ENCODE measurements at places on chromosomes 1 and 21.
A peak's percentile ranks its signal among the peaks of the same experiment; 100 is the strongest.

GRCh38 chr1:245878585-245878984 is 628.5 kb downstream of the SMYD3 start:
- no peak for DNase-seq

- no peak for DNase-seq
Observed at GRCh38 chr1:154786804-154787570, 83.1 kb downstream of the KCNN3 start.

GRCh38 chr21:44603911-44604310 is 3.5 kb downstream of the KRTAP10-7 start:
- DNase-seq = no peak

GRCh38 chr1:64933296-64934070 is 32.9 kb downstream of the JAK1 start:
- DNase-seq = peak; percentile 97

- no peak for DNase-seq
Observed at GRCh38 chr1:11831945-11832725, 15.4 kb downstream of the NPPA start.

GRCh38 chr21:33041981-33042380 is 16.2 kb downstream of the OLIG2 start:
- peak; percentile 27 for DNase-seq

GRCh38 chr1:96364576-96364975 is 357.0 kb upstream of the PTBP2 start:
- peak; percentile 74 for DNase-seq

GRCh38 chr21:42056996-42057689 is 14.0 kb upstream of the UMODL1 start:
- DNase-seq = peak; percentile 98

GRCh38 chr1:25629836-25630235 is 13.2 kb downstream of the MAN1C1 start:
- DNase-seq = peak; percentile 39

DNA sequence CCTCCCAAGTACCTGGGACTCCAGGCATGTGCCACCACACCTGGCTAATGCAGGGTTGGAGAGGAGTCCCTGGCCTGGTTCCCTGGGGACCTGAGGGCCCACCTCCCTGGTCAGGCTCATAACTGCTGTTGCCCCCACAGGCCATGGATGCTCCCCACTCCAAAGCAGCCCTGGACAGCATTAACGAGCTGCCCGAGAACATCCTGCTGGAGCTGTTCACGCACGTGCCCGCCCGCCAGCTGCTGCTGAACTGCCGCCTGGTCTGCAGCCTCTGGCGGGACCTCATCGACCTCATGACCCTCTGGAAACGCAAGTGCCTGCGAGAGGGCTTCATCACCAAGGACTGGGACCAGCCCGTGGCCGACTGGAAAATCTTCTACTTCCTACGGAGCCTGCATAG is 4.5 kb downstream of the FBXO6 start:
- DNase-seq = no peak

GRCh38 chr1:211613108-211613947 is 34.4 kb upstream of the SLC30A1 start:
- DNase-seq = peak; percentile 88

- no peak for DNase-seq
Observed at GRCh38 chr1:64496606-64497005, 26.7 kb downstream of the CACHD1 start.

DNA sequence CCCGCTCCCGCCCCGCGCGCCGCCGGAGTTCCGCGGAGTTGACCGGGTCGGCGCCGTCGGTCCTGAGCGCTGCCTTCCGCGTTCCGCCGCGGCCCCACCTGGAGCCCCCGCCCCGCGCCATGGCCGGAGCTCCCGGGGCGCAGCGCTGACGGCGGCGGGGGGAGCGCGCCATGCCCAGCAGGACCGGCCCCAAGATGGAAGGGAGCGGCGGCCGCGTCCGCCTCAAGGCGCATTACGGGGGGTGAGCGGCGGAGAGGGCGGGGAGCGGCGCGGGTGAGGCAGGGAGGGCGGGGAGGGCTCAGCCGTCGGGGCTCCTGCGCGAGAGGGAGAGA is 216 bp downstream of the PRKCZ start:
- no peak for DNase-seq

GRCh38 chr21:37063433-37063832 is 9.4 kb downstream of the PIGP start:
- DNase-seq = no peak

- DNase-seq = no peak
Observed at GRCh38 chr1:96075704-96076455, 645.7 kb upstream of the PTBP2 start.

- no peak for DNase-seq
Observed at GRCh38 chr1:6416295-6416656, 3.4 kb downstream of the HES2 start.

- peak; percentile 82 for DNase-seq
Observed at GRCh38 chr1:172885971-172886370, 164.8 kb downstream of the TNFSF18 start.

DNA sequence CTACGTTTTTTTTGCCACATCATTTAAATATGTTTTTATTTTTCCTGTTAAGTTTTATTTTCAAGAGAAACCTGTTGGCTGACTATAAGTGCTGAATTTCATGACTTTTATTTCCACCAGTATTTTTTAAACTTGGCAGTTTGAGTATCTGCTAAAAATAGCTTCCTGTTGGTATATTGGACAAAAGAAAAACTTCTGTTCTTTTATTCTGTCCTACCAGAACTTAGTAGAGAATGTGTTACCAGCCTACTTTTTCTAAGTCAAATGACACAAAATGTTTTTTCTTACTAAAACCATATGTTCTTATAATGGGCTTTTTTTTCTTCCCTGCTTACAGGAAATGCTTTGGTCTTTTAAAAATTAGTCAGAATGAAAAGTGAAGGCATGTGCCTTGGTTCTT is 7.6 kb downstream of the DR1 start:
- peak; percentile 12 for DNase-seq

DNA sequence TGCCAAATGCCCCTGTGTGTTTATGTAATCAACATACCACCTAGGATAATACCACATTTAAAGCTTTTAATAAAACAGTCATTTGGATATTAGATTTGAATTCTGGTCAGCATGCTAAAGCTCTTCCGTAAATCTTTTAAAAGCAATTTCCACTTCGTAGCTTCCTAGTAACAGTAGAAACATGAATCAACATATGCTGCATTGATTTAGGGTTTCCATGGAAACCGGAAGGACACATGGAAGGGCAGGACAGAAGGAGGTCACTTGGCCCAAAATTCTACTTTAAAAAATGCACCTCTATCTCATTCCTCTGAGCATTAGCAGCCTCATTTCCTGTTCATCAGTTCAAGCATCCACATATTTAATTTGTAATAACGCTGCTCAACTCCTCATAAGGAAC is 8.1 kb downstream of the RGS8 start:
- no peak for DNase-seq

GRCh38 chr1:233675893-233676292 is 62.0 kb downstream of the KCNK1 start:
- no peak for DNase-seq

DNA sequence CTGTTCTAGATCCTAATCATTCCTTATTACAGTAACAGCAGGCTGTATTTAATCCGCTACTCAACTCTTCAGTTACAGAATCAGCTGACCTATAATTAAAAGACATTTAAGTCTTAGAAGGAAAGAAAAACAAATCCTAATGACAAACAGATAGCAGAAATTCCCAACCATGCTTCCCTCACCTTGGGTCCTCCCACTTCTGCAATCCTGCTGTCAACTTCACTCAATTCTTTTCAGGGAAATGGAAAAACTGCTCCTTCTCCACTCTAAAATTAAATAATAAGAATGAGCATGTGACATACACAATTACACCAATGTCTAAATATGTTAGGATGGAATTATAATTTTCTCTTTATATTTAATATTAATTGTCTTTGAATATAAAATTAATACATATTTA is 182.6 kb upstream of the LYPLAL1 start:
- DNase-seq = no peak

DNA sequence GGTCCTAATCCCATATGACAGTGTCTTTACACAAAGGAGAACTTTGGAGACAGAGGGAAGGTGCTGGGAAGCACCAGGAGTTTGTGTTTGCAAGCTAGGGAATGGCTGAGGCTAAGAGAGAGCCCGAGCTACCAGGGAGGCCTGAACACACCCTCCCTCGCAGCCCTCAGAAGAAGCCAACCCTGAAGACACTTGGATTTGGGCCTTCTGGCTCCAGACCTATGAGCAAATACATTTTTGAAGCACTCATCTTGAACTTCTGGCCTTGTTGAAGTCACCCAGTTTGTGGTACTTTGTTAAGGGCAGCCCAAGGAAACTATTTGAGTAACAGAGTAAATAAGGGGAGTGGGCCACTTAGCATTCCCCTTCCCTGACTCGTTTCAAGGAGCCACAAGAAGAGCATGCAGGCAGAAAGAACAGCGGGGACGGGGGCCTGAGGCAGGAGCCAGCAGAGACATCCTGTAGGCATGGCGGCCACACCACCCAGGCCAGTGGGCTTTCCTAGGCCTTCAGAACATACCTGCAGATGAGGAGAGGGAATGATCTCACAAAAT is 13.2 kb upstream of the QSOX1 start:
- no peak for DNase-seq

DNA sequence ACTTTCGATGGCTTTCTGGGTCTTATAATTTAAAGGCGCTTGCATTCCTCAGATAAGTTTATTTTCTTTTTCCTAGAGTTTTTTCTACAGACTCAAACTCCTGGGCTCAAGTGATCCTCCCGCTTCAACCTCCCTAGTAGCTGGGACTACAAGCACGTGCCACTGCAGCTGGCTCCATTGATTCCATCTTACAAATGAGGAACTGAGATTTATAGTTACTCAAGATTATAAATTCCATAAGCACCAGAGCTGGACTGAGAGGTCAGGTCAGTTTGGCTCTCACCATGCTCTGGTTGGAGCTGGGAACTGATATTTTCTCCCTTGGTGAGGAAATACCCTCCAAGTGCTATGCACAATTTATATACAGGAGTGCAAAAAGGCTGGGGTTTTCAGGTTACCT is 13.4 kb upstream of the PRPF38B start:
- no peak for DNase-seq

DNA sequence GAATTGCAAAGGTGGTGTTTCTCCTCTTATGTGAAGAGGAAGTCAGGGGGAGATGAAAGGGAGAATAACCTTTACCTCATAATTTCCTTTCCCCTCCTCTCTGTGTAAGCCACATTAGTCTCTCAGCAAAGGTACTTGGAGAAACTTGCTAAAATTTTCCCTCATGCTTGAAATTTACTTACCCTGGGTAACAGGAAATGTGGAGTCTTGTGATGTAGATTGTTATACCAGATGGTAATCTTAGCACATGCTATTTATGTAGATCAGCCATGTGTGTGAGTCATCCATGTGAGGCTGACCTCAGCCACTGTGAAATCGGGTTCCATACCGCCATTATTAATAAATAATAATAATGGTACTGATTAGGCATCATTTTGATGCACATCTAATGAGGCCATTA is 128.4 kb downstream of the TGFB2 start:
- DNase-seq = peak; percentile 77

DNA sequence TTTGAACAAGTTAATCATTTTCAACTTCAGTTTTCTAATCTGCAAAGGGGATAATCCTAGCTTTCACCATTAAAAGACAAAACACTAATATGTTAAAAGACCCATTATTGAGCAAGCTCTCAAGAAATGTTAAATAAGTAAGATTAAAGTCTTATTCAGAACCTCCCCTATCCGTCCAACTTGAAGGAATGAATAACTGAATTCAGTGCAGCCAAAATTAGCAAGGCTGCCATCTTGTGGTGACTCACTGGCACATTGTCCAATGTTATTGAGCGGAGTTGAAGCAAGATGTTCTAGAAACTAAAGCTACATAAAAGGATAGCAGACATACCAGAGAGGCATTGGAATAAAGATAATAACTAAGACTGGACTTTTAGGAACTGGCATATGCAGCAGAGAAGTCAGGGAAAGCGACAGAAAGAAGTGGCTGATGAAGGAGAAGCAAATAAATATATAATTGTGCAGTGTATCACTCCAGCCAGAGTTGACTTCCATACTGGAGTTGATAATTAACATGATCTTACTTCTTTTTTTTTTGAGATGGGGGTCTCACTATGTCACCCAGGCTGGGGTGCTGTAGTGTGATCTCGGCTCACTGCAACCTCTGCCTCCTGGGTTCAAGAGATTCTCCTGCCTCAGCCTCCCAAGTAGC is 8.2 kb upstream of the CAP1 start:
- peak; percentile 58 for DNase-seq

DNA sequence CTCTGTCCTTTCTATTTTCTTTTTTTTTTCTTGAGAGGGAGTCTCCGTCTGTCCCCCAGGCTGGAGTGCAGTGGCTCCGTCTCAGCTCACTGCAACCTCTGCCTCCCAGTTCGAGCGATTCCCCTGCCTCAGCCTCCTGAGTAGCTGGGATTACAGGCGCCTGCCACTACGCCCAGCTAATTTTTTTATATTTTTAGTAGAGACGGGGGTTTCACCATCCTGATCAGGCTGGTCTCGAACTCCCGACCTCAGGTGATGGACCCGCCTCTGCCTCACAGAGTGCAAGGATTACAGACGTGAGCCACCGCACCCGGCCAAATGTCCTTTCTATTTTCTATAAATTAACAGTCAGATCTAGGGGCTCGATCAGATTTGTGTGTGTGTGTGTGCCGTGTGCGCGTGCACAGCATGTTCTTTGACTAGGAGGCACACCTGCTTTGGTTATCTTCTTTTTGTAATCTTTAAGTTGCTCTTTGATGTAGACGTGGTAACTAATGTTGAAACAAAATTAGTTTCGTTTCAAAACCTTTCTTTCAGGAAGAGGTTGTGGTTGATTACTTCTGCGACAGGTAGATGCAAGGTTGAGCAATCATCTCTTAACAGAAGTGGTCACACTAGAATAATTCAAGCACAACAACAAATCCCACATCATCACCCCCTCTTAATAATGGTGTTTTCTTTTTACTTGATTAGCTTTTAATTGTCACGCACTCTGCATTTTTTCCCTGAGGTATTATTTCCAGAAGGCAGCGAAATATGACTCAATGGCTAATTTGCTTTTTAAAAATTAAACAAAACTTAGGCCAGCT is 779 bp upstream of the DEGS1 start:
- no peak for DNase-seq

DNA sequence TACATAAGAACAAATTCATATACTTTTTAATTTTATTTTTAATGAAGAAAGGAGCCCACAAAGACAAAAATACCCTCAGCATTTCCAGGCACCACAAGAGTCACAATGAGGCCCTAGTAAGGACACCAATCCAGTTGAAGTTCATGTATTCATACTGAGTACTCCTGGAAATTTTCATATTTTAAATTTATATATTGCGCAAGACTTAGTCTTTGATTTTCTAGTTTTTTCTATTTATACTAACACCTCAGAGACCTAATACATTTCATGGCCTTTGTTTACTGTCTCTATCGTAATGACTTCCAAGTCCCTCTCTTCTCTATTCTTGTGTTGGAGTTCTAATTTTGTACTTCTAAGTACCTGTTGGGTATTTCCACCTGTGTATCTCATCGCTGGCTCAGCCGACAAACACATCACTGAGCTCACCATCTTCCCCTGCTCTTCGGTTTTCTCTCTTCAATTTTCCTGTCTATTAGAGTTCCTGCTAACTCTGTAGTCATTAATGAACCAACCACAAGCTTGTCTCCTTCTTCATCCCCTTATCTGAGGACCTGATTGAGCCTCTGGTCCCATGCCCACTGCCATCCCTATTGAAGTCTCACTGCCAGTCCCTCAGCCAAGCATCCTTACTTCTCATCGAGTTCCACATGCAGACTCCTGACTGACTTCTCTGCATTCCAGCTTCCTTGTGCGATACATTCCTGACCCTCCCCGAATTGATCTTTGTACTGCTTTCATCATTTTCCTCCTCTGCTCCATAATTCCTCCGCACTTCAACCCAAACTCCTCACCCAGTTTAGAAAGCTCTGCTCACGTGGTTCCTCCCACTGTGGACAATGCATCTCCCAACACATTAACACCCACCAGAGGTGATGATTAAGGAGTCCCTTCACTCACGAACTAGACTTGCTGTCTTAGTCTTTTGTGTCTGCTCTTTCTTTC is 17.3 kb upstream of the IRF2BP2 start:
- peak; percentile 55 for DNase-seq
